ENCODE measurements at places on chromosomes 5 and 9.

GRCh38 chr5:141872496-141873356, 5.5 kb downstream of the PCDH1 start:
- DNase-seq = no peak

DNA sequence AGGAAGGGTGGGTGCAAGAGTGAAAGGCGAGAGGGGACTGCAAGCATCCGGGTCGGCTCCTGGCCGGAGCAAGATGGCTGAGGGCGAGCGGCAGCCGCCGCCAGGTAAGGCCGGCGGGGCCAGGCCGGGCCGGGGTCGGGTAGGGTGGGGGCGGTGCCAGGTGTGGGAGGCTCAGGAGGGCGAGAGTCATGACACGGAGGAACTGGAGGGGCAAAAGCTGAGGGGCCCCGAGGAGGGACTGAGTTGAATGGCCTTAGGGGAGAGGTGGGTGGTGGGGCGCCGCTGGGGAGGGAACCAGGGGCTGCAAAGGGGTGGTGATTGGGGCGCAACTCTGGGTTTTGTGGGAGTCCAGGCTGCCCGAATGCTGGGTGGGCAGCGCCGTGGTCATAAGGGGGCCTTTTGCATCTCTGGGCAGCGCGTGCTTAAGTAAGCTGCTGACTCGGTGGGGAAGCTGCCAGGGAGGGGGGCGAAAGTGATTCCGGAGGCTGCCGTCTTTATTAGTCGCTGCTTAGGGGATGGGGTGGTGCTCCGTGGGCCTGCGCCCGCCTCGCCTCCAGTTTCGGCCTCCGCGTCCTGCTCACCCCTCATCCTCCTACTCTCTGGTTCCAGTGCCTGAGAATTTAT, 425 bp downstream of the PTPA start:
- peak; percentile 71 for DNase-seq

DNA sequence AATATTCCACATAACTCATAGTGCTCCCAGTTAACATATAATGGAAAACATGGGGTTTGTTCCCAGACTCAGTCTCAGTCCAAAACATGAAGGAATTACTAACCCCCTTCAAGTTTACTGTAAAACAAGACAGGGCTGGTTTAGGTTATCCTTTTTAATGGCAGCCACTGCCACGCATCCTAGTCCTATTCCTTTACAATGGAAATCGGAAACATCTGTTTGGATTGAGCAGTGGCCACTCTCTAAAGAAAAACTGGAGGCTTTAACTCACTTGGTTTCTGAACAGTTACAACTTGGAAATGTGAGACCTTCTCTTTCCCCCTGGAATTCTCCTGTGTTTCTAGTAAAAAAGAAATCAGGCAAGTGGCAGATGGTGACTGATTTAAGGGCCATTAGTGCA, 609.9 kb upstream of the ACO1 start:
- no peak for DNase-seq

DNA sequence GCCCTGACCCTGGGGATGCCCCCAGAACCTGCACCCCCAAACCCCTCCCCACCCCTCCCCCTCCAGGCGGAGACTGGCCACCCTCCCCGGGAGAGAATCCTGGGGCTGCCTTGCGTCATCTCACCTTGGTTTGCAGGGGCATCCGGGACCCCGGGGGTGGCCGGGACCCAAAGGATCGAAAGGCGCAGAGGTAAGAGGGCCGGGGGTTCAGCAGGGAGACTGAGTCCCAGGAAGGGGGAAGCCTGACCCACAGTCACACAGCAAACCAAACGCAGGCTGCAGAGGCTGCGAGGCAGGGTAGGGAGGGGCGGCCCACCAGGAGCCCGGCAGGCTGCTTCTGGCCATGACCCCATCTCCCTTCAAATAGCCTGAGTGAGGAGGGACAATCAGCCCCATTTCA, 33.8 kb upstream of the ORM1 start:
- no peak for DNase-seq

DNA sequence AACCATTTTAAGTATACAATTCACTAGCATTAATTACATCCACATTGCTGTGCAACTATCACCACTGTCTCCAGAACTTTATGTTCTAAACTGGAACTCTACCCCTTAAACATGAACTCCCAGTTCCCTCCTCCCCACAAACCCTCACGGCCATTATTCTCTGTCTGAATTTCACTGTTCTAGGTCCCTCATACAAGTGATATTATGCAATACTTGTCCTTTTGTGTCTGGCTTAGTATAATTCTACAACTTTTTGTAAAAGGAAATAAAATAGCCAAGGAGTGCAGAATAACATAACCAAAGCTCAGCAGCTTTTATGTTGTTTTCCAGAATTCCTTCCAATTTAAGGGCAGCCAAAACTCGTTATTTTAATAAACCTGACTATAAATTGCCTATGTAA, 53.2 kb downstream of the NAA35 start:
- DNase-seq = peak; percentile 2

DNA sequence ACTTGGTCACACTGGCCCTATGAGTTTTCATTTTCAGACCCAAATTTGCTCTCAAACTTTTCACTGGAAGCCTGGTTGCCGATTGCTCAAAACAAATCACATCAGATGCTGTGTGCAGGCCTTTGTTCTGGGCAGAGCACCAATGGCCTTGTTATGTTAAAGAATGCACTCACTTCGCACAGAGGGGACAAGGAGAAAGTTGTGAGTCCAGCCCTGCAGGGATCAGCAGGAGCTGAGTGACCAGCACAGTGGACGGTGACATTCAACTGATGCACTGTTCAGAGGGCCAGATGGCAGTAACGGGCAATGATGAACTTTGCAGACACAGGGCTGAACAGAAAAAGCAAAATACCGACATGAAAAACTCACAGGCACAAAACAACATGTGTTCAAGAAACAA, 86.1 kb downstream of the BARX1 start:
- DNase-seq = no peak
